Anterior cingulate cortex (tissue), 58 donors: ENCODE measurements at places on chromosomes 5 and 9.

DNA sequence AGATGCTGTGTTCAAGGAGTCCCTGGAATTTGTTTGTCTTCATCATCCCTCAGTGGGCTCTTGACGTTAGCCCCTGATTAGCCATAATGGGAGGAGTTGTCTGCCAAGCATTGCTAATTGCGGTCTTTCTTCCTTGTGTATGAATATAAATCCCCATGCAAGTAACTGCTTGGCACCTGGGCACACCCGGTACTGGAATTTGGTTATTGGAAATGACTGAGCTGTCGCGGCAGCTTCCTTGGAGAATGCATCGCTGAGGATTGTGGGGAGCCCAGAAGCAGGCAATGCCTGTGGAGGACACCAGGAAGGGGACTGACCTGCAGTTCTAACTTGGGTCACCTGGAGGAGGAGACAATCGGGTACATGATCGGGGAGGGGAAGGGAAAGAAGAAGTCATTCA, 53.3 kb upstream of the CTSL start:
- DNase-seq = no peak

DNA sequence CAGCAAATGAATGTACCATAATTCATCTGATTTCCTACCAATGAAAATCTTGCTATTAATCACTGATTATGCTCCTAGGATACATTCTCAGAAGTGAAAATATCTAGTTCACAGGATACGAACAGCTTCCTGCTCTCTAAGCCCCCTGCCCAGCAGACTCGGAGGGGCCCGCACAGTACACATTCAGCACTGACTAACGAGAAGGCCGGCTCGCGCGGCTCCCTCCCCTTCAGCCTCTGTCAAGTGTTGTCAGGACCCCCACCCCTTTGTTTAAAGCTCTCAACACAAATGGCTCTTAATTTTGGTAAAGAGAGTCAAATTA, 82.0 kb downstream of the PRRT1B start:
- no peak for DNase-seq

DNA sequence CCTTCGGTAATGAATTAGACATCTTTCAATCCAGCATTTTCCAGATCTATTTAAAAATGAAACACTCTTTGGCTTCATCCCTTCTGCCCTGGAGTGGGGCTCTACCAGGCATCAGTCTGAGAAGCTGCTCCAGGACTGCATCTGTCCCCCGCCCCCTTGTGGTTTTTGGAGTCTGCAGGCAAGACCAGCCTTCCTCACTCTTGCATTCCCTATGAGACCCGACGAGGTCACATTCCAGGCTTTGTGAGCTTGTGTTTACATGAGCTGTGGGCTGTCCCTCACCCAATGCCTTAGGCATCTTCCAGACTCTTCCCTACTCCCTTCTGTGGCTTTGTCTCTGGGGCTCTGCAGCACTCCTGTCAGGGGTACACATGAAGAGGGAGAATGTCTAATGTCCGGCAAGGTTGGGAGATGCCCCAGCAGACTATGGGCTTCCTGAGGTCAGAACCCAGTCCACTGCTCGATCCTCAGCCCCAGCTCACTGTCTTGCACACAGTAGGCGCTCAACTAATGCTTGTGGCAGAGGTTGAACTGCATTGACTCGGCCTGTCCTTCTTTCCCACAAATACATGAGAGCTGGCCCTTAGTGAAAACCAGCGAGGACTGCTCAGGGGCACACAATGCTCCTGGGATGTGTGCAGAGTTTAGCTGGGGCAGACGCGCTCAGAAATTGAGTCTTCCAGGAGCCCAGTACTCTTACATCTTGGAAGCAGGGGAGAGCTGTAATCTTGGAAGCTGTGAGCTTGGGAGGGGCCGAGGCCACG, 11.7 kb upstream of the GADD45G start:
- no peak for DNase-seq

- no peak for DNase-seq
Measured at GRCh38 chr9:113567361-113568080, 104.0 kb downstream of the RGS3 start.

DNA sequence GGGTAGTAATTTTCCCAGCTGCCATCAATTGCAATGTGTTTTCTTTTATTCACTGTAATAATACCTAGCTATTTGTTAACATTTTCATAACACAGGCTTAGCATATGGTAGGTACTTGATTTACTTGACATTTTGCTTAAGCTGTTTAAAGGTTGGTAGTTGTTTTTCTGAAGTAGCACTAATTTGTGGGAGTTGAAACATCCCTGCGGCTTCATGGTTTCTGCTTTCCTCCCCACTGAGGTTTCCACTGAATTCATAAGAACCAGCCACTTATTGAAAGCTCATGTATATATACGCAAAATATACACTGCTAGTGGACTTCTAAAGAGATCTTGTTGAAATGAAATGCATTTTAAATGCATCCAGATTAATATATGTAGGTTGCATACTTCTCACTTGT, 559.9 kb downstream of the TLE4 start:
- DNase-seq = no peak

DNA sequence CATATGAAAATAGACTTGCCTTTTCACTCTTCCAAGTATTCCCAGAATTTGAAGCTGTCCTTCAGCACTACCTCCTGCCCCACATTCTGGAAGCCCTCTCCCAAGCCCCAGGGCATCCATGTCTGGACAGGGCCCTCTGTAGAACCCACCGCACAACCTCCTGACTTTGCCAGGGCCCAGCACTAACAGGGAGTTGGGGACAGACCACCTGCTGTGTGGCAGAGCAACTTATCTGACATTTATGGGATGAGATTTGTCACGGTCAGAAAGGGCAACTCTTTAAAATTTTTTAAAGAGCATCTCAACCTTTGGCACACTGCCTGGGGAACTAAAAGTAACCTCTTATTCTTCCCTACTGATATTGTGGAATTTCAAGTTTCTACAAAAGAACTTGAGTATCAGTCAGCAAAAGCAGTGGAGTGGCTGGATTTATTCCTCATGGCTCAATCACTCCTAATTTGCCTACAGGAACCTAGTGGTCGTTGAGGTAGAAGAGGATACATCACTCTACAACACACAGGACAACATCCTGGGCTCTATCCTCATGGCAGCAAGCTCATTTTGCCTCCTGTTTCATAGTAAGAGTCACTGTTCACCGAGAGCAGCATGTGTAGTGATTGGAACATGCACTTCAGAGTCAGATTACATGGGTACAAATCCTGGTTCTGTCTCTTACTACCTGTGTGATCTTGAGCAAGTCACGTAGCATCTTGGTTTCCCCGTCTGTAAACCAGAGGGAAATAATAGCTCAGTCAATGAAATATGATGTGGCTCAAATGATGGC, 285.3 kb downstream of the ENC1 start:
- no peak for DNase-seq

DNA sequence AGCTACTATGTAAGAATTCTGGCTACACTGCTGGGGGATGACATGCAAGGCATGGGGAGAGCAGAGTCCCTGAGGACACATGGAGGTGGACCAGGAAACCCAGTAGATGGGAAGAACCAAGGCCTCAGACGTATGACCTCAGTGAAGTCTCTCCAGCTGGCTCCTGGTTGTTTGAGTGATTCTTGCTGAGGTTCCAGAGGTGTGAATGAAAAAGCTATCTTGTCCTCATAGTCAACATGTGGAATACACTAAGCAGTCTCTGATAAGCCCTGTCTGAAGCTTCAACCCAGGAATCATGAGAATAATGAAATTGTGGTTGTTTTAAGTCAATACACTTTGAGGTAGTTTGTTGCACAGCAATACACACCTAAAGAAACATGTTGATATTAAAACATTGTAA, 78.0 kb downstream of the GABRA6 start:
- no peak for DNase-seq

DNA sequence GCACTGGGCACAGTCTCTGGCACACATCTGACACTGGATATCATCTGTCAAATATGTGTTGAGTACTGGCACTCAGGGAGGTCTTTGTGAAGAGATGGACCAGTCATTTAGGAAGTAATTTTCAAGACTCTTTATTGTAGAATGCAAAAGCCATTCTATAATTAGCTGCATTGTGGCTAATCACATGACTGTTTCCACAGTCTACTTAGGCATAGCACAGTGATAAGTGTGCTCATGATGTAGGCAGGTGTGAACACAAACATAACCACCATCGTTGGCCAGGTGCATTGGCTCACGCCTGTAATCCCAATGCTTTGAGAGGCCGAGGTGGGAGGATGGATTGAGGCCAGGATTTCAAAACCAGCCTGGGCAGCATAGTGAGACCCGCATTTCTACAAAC, 62.2 kb downstream of the CFAP77 start:
- no peak for DNase-seq

DNA sequence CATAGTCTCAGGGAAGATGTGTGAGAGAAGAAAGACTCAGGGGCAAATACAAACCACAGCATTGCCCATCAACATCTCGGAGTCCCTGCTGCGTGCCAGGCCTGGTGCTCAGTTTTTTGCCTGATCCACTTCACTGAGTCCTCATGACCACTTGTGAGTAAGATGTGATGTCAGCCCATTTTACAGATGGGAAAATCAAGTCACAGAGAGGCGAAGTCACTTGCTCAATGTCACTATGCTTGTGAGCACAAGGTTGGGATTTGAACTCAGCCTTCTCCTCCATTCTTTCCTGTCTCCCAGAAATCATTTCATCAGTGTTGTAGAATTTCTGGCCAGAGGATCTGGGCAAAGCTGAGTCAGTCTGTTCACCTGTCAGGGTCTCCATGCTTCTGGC, 34.6 kb upstream of the PSD2 start:
- DNase-seq = no peak

DNA sequence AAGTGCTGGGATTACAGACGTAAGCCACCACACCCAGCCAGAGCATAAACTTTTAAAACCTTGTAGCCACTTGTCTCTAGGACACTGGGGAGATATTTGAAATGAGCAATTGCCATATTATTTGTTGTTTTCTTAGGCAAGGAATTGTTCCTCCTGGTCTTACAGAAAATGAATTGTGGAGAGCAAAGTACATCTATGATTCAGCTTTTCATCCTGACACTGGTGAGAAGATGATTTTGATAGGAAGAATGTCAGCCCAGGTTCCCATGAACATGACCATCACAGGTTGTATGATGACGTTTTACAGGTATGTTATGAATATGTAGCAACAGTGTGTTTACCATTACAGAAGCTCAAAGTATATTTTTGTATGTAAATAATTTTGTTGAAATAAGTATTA, 30.5 kb downstream of the SFXN1 start:
- DNase-seq = no peak

DNA sequence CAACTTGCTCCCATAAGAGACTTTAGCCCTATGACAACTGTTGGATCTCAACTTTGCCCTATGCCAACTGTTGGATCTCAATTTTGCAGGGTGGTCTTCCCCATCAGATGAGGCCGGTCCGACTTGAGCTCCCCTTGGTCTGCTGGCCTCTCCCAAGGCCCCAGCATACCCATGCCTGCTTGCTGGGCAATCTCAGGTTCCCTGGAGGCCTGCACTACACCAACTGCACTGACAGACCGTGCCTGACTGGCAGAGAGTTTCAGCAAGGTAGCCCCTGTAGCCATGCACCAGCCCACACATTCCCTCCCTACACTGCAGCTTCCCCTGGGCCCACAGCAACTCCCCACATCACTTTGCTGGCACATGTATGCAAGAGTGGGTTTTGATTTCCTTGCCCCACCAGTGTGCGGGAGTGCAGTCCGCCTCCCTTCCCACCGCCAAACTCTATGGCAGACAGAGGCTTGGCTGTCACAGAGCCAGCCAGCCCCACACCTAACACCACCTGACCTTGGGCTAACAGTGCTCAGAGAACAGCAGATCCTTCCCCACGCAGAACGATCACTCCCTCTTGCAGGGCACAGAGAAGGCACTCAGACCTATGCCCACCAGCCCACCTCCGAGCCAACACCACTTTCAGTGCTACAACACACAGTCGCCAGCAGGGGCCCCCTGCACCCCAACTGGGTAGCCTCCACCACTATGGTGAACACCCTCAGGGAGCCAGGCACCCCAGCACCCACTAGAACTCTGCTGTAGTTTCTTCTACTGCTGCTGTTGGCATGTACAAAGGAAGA, 279.9 kb upstream of the COX7C start:
- DNase-seq = no peak

DNA sequence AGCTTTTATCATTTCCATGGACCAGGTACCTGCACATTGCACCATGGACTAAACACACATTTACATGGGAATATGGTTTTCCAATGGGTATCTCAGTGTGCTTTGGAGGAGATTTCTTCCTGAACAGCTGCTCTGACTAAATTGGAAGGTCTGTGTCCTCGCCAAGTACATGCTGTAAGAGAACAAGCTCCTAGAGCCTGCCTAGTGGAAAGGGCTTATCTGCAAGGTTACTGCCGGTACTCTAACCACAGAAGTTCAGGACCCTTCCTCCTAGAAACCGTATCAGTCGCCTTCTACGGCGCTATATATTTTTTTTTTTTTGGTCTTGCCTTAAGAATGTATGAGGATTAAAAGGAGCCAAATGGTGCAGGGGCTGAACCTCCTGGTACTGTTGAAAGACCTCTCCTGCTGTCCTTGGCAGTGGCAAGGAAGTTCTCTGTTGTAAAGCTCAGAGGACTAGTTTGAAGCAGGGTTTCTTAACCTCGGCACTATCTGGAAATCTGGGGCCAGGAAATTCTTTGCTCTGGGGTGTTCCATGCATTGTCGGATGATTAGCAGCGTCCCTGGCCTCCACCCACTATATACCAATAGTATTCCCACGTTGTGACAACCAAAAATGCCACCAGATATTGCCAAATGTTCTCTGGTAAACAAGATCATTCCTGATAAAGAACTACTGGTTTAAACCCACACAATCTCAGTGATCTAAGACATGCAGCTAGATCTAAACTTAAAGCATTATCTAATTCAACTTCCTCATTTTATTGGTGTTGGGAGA, 107.4 kb downstream of the FBXO38 start:
- no peak for DNase-seq

GRCh38 chr5:145958436-145958835, 22.1 kb downstream of the SH3RF2 start:
- no peak for DNase-seq

- no peak for DNase-seq
Measured at GRCh38 chr9:129282731-129283211, 104.7 kb upstream of the IER5L start.
